ENCODE measurements at places on chromosomes 4 and X.

GRCh38 chr4:112222219-112222955 is 9.2 kb upstream of the AP1AR start:
- no peak for DNase-seq

DNA sequence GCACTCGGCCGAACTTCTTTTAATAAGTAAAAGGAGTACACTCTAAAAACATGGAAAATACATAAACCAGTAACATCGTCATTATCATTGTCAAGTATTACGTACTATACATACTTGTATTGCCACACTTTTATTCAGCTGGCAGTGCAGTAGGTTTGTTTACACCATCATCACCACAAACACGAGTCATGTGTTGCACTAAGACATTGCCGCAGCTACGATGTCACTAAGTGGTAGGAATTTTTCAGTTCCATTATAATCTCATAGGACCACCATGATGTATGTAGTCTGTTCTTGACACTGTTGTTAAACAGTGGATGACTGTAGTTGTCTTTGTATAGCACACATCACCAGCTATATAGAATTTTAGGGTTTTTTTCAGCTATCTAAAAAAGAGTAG is 48.0 kb upstream of the TMEM131L start:
- no peak for DNase-seq

- no peak for DNase-seq
These were observed 67.2 kb downstream of the ANTXR2 start for GRCh38 chr4:80005863-80006262.

- DNase-seq, result no peak
These were observed 56.1 kb downstream of the FAM13A start for GRCh38 chr4:89000844-89001360.

DNA sequence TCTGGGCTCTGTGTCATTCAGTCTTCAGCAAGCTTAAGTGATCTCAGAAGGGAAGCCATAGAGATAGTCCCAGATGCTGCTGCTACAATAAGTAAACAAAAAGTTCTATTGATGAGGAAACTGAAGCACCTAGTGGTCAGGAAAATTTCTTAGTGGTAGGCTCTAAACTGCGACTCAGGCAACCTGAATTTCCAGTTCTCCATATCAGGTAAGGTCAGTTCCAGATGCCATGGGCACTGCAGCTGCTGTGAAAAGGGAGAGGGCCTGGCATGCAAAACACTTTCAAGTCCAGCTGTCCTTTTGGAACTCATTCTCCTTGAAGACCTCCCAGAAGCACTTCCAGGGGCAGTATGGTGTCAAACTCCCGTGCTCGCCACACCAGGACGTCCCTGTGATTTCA is 46.2 kb downstream of the REELD1 start:
- DNase-seq, result no peak

DNA sequence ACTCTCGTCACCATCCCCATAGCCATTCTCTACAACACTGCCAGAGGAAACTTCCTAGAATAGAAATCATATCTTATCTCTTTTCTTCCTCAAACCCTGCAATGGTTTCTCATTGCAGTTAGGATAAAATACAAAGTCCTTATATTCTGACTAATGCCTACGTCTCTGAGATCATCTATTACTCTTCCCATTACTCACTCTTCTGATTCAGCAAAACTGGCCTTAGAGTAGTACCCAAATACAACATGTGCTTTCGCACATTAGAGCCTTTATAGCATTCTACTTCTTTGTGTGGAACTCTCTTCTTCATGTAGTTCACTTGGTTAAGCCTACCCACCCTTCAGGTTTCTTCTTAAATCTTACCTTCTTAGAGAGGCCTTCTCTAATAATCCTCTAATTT is 28.0 kb downstream of the LHFPL1 start:
- DNase-seq, result no peak

GRCh38 chr4:3365871-3366842 is 73.3 kb downstream of the RGS12 start:
- peak; percentile 58 for DNase-seq

GRCh38 chr4:67556436-67556835 is 2.1 kb upstream of the STAP1 start:
- DNase-seq, result no peak

- DNase-seq, result peak; percentile 53
These were observed 67.7 kb upstream of the HMX1 start for GRCh38 chr4:8939160-8939839.

- no peak for DNase-seq
These were observed 22.3 kb upstream of the NAT8L start for GRCh38 chr4:2036866-2037265.

- DNase-seq, result no peak
These were observed 151.0 kb downstream of the PALLD start for GRCh38 chr4:168647646-168648375.

DNA sequence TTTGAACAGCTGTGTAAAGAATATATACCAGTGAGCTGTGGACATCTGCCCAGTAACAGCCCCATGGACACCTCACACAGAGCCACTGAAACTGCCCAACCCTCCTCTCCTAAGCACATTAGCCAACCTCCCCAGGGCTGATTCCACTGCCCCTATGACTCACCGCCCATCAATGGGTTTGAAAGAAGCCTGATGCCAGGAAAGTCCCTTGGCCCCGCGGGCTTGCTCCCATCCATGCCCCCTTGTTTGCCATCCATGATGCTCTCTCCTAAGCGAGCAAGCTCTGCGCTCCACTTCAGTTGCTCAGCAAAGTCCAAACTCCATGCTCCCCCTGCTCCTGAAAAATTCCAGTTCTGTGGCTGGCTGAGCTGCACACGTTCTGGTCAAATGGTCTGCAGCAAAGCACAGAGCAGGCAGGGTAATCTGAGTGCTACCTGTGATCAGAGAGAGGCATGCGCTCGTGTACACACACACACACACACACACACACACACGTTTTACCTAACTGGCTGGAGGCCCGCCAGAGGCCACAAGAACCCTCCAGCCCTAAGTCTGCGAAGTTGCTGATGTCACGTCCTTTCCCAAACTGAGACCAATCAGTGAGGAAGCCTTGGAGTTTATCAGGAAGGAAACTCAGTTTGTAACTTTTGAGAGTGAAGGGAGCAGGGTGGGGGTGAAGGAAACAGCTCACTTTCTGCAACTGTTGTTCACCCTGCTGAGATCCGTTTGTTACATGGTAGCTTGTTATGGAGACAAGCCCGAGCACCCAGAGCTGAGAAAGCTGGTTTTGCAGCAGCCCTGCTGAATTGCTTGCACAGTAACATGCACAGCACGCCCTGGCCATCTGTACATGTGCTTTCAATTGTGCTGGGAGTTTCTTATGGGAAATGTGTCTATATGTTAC is at the start of gene ASB9:
Gene ASB9 (minus strand): TSS at position 466 of the 904 bp plus-strand sequence. CDS start 209 bp downstream, at position 257.
- peak; percentile 51 for DNase-seq

- DNase-seq, result peak; percentile 40
These were observed 12.7 kb downstream of the ACOX3 start for GRCh38 chr4:8427761-8428287.

DNA sequence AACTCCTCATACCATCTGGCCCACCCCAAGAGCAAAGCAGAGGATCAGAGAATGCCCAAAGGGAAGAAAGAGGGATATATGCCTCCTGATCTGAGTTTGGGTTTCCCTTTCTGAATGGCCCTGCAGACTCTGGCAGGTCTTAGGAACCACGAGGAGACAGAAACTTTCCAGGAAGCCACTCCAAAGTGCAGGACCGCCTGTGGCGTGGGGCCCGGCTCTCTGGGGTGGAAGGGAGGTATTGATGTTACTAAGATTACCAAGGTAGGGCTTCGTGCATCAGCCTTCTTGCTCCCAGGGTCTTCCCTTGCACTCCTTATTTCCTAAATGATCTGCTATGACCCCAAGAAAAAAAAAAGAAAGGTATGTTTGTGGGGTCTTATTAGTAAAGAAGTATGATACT is 41.9 kb upstream of the SPRY1 start:
- no peak for DNase-seq

DNA sequence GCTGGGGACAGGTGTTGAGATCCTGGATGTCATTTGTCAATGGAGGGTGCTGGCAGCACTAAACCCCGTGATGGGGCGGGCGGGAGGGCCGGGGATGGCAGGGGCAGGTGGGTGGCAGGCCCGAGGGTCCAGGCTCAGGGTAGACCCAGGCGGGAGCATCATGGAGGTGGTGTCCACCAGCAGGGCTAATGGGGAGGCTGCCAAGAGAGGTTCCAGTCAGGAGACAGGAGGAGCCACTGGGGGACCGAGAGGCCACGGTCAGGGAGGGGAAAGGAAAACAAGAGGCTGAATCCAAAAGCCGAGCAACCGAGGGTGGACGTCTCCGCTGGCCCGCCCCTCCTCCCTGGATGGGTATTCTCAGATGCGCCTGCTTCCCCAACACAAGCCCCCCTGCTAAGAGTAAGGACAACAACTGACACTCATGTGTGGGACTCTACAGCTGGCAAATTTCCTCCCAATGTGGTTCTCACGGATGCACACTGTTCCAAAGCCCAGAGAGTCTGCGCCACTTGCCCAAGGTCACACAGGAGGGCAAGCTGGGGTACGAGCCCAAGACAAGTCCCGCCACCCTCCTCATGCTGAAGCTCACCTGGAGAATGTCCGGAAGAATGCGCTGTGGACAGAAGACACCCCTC is 132.0 kb downstream of the CPZ start:
- peak; percentile 58 for DNase-seq

DNA sequence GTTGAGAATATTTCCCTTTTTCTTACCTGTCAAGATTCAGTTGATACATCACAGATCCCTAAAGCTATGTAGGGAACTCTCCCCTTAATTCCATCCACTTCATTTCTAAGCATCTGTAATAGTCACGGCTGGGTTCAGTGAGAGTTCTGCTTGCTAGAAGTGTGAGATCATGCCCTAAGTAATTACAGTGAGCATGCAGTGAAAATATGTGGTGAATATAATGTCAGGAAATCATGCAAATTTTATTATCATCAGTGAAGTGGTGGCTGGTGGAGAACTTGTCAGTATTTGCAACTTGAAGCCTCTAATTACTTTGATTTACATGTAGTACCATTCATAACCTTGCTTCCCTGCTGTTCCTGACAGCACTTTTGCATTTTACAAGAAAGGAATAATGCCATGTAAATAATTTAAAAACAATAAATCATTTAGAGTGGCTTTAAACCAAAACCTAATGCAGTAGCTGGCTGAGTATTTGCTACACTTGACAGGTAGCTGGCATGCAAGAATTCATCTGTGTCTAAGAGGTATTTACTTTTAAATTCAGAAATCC is 28.3 kb upstream of the CFAP299 start:
- no peak for DNase-seq

DNA sequence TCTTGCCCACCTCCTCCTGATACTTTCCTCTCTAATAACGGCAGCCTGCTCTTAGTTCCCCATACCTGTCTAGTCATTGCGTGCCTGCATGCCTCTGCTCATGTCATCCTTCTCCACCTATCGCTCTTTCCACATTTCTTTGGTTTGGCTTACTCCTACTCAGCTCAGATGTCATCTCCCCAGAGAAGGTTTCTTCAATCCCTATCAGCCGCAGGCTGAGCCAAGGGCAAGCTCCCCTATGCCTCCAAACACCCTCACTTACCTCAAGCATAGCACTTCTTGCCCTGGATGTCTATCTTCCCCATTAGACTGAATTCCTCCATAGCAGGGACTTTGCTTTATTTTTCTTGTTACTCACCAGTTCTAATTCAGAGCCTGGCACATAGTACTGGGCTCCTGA is 26.6 kb downstream of the FRMD7 start:
- no peak for DNase-seq

DNA sequence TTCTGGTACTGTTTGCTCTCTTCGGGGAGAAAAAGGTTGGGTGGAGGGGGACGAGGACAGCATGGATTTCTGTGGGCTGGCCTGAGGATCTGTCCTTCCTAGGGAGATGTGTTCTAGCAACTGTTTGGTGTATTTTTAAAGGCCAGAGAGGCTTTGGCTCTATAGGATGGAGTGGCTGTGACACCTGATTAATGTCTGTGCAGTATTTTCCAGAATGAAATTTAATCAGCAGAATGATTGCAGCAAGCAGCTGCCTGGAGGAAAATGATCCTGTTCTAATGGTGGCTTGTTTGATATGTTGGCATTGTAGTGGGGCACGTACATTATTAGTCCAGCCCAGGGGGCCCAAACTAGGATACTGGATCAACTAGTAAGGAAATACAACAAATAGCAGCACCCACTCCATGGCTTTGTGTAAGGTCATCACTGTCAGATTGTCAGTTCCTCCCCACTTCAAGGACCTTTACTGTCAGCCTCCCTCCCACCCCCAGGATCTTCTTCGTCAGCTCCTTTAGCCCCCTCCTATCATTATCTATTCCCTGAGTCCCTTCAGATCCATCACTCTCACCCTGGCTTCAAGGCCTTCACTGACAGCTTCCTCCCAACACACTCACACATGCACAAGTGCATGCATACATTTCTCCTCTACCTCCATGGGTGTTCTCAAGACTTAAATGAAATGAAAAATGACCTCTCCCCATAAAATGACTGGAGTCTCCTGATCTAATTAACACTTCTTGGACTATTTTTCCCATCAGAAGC is 10.4 kb upstream of the TMEM255A start:
- DNase-seq, result no peak

DNA sequence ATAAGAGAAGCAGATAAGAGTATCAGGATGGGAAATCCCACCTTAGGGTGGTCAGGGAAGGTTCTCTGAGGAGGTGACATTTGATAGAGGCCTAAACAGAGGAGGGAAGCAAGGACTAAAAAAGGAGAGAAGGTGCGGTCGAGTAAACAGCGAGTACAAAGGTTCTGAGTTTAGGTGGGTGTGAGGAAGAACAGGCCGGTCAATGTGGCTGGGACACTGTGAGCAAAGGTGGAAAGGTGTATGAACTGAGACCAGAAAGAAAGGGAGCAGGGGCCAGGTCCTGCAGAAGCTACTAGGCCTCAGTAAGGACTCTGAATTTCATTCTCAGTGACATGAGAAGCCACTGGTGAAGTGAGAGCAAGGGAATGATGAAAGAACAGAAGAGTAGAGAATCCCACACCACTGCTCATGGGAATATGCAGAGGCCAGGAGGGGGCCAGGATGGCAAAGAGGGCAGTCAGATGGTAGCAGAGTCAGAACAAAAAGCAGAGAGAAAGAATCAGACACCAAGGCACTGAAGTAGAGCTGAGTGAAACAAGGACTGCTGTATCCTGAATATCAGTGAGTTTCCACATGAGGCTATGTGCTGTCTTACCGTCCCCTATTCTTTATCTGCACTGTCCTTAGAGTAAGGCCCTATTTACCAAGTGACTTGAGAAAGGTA is 18.0 kb downstream of the PRSS48 start:
- peak; percentile 25 for DNase-seq

GRCh38 chr4:29013341-29013740 is 1706.8 kb upstream of the PCDH7 start:
- DNase-seq, result no peak

GRCh38 chrX:47623540-47624027 is 3.9 kb upstream of the SYN1 start:
- peak; percentile 95 for DNase-seq

- DNase-seq, result no peak
These were observed 349.7 kb downstream of the NR3C2 start for GRCh38 chr4:148092316-148093014.

GRCh38 chrX:77743720-77744119 is 42.3 kb downstream of the ATRX start:
- DNase-seq, result no peak

DNA sequence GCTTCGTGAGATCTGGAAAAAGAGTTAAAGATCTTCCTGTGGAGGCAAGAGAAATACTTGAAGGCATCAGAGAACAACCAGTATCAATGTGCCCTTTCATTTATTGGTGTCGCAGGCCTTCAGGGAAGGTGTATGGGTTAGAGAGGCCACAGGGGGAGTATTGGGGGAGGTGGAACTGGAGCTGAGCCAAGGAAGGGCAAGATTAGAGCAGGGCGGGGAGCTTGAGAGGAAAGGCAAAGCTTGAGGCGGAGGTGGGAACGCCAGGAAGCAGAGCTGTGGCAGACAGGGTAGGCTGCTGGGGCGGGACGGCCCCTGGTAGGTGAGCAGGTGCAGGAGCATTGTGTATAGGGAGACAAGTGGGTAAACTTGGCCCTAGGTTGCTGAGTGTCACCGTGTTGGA is 329.9 kb downstream of the ARHGAP10 start:
- DNase-seq, result no peak

Data from H7 (cell line).